ENCODE measurements at places on chromosomes 12 and 14. TPM values are rescaled to one million over a fixed set of nuclear protein-coding genes. Genes with fewer than 3 reads are reported as not detected.

Gene FKBP4
- total RNA-seq: 92.9 TPM

Gene PLEKHH1
- total RNA-seq: 4.5 TPM

Gene TAMALIN
- total RNA-seq: 0.53 TPM

Gene GYS2
- not detected for total RNA-seq

Gene AQP6
- not detected for total RNA-seq

Gene GPR137C
- total RNA-seq: not detected

Gene CD69
- not detected for total RNA-seq

Gene LIMA1
- 10.0 TPM for total RNA-seq

Gene OAS2
- total RNA-seq: 0.25 TPM

Gene HSPA2
- total RNA-seq: 39.3 TPM

Gene ZNF891
- total RNA-seq: 0.55 TPM

Gene AQP5
- total RNA-seq: not detected

Gene MOK
- total RNA-seq: 30.6 TPM

Gene TBC1D30
- total RNA-seq: 2.5 TPM

Gene RPGRIP1
- total RNA-seq: 0.54 TPM

Gene AKAP5
- total RNA-seq: 0.45 TPM

Gene CD27
- total RNA-seq: not detected

Gene FGF6
- not detected for total RNA-seq

Gene PAX9
- total RNA-seq: 2.7 TPM

Gene MYF5
- not detected for total RNA-seq

Gene LHX5
- not detected for total RNA-seq

Gene ALKBH1
- 17.3 TPM for total RNA-seq

Gene MRPL42
- 59.2 TPM for total RNA-seq

Gene IAPP
- not detected for total RNA-seq

Gene GPD1
- total RNA-seq: 0.39 TPM

Gene ZNF410
- total RNA-seq: 43.9 TPM

Gene AMDHD1
- total RNA-seq: 2.4 TPM

Gene LMO3
- total RNA-seq: not detected

Gene ADCY6
- total RNA-seq: 11.4 TPM

Gene SYNE3
- total RNA-seq: 0.21 TPM

Gene CCDC198
- total RNA-seq: 3.3 TPM

Gene G2E3
- total RNA-seq: 22.9 TPM

Gene WASHC3
- 28.0 TPM for total RNA-seq

Gene SRRM4
- total RNA-seq: not detected

Gene AHNAK2
- total RNA-seq: 221 TPM

Gene TUNAR
- total RNA-seq: not detected

Data from A549 treated with DMSO at 1 μM for 4 hours (cell line).